Mesothelial cell of epicardium (in vitro differentiated cells): ENCODE measurements at places on chromosomes 7 and 10.

DNA sequence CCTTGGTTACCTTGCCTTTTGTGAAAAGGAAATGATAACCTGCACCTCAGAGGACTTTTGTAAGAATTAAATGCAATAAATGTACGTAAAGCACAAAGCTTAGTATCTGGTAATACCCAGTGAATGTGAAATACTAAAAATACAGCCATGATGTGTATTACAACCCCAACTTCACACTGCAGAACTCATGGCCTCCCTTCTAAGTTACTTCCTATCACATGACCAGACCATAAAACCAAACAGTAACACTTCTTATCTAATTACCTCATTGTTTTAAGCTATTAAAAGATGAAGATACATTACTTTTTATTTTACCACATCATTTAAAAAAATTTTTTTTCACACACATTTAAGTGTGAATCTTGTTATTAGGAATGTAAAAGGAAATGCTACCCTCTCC lies 29.0 kb downstream of the VPS41 start:
- H3K4me1 ChIP-seq: peaks cover 4% of the 10 kb centered on the region
- no peaks in the 10 kb centered on the region for H3K27me3 ChIP-seq
- no peak for DNase-seq
- peaks cover 16% of the 10 kb centered on the region for H3K36me3 ChIP-seq
- H3K4me3 ChIP-seq: no peak overlapping the region

DNA sequence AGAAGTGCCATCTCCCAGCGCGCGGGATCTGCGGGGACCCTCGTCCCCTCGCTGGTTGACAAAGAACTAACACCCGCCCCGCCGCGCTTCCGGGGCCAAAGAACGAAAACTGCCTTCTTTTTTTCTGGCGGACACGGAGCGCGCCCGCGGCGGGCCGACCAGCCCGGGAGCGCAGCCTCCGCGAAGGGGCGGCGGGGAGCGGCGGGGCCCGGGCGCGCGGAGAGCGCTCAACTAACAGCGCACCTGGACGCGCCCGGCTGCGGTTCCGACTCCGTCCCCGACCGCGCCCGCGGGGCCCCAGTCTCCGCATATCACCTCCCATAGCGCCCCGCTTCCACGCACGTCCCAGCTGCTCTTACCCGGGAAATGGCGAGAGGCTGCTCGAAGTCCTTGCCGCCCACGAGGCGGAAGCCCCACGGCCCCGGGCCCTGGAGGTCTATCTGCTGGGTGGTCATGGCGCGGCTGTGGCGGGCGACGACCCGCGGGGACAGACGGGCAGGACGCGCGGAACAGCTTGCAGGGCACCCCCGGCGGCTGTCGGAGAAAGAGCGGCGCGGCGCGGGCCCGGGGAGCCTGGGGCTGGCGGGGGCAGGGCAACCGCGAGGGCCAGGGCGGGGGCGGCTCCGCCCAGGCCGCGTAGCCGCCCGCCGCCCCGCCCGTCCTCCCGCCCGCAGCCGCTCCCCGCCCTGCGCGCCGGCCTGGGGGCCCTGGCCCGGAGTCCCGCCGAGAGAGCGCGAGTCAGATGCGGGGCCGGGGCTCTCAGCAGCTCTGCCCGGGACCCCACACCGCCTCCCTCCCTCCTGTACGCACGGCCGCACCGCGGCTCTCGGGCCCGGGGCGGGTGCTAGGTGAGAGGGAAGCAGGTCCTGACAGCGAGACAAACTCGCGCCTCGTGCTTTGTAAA lies at the start of gene PDLIM1:
PDLIM1 (minus strand) TSS at position 543 of the 904 bp plus-strand sequence; CDS start at position 455, 88 bp downstream.
- peak; percentile 70 for DNase-seq
- no peaks in the 10 kb centered on the region for H3K36me3 ChIP-seq
- H3K4me3 ChIP-seq: peak within 1 kb of the TSS; percentile 82
- H3K4me1 ChIP-seq: peaks cover 38% of the 10 kb centered on the region

DNA sequence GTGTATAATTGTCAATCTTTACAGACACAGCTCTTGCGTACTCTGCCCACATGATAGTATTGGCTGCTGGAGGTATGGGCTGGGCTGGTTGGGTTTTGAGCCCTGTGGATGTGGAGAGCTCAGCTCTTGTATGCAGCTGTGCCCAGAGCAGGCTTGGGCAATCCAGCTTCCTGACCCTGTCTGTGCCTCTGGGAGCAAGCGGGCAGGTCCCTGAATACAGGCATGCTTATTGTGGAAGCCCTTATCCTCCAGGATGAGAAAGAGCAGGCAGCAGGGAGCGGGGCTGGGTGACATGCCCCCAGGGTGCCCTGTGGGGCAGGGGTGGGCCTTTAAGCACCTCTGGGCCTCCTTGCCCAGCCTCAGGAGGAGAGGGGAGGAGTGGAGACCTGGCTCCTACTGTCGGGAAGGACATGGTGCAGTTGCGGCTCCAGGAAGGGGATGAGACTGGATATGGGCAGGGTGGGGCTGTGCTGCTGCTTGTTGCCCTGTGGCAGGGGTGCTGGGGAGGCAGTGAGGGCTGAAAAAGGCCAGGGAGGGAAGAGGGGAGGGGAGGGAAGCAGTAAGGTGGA lies 32.7 kb upstream of the SH2D4B start:
- no peaks in the 10 kb centered on the region for H3K27me3 ChIP-seq
- no peak for DNase-seq
- peak overlapping the region; percentile 97 for H3K27ac ChIP-seq
- H3K36me3 ChIP-seq: peaks cover 4% of the 10 kb centered on the region
- H3K4me3 ChIP-seq: no peak overlapping the region

DNA sequence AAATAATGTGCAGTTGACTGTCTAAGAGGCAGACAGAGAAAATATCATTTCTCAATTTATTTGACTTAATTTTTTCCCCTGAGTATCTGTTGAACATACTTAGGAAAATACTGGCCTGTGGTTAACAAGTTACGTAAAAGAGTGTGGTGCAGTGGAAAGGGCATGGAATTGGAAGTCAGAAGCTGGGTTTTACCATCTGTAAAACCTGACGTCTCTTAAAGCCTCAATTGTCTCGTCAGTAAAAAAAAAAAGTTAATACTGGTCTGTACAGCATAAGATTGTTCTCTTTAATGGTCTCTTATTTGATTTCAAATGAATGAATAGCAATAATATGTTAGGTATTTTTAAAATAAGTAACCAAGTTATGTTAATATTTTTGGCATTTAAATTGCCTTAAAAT lies 67.8 kb downstream of the PHTF2 start:
- DNase-seq: no peak
- peaks cover 26% of the 10 kb centered on the region for H3K4me1 ChIP-seq
- peak overlapping the region; percentile 82 for H3K27ac ChIP-seq
- H3K4me3 ChIP-seq: no peak overlapping the region
- H3K36me3 ChIP-seq: peaks cover 20% of the 10 kb centered on the region
